Cardiac muscle cell (in vitro differentiated cells and primary cell): ENCODE measurements at places on chromosomes 1 and 21. TPM values are rescaled to one million over a fixed set of nuclear protein-coding genes. Genes with fewer than 3 reads are reported as not detected.

DNA sequence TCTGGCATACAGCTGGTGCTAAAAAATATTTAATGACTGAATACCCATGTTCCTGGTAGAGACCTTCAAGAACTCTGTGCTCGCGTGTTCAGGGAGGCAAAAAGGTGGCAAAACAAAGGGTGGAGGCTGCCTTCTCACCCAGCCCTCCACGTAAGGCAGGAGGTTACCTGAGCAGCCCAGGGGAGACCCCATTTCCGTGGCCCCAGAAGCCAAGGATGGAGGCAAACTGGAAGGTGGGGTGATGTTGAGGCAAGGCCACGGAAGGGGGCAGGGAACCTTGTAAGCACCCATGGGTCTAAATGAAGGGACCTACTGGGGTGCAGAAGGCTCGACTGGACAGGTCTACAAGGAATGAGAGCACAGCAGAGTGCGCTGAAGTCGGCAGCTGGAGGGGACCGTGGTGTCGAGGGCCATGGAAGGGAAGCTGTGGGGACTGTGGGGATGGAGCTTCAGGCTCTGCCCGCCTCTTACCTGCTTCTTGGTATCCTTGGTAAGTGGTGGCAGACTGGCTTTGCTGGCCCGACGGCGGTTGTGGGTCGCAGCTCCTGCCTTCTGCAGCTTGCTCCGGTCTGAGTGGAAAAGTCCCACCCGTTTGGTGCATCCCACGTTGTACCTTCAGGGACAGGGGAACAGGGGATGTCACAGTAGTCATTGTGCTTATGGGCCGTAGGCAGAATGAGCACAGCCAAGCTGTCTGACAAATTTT is 8.9 kb upstream of the A3GALT2 start:
- H3K36me3 ChIP-seq: peaks cover 70% of the 10 kb centered on the region
- no peak for DNase-seq
- H3K4me3 ChIP-seq: no peak overlapping the region
- H3K27ac ChIP-seq: no peak overlapping the region
- no peaks in the 10 kb centered on the region for H3K4me1 ChIP-seq

DNAH14 gene
- 24.6 and 40.8 TPM in 2 replicates for total RNA-seq

- H3K27ac ChIP-seq: peak overlapping the region; percentile 77
- H3K36me3 ChIP-seq: peaks cover 18% of the 10 kb centered on the region
- DNase-seq: peak; percentile 95
Observed at GRCh38 chr1:23403735-23404486, 20.6 kb downstream of the TCEA3 start.

GRCh38 chr1:217137210-217137881 is 414.1 kb upstream of the ESRRG start:
- no peaks in the 10 kb centered on the region for H3K36me3 ChIP-seq
- no peak overlapping the region for H3K27ac ChIP-seq
- DNase-seq: no peak
- H3K4me1 ChIP-seq: peaks cover 33% of the 10 kb centered on the region

DNA sequence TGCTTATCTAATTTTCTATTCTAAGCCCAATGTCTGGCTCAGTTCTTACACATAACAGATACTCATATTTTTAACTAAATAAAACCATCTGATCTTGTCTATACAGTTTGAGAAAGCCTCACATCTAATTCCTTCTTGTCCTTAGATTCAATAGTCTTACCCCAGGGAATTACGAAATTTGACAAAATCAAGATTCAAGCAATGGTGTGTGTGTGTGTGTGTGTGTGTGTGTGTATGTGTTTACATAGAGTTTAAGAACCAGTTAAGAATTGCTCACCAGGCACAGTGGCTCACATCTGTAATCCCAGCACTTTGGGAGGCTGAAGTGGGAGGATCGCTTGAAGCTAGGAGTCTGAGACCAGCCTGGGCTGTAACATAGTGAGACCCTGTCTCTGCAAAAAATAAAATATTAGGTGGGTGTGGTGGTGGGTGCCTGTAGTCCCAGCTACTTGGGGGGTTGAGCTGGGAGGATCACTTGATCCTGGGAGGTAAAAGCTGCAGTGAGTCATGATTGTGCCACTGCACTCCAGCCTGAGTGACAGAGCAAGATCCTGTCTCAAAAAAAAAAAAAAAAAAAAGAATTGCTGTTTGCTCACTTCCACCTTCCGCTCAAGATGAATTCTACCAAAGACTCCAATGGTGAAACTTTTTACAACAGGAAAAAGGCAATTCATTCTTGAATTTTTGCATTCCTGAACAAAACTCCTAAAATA is 6.2 kb downstream of the WDR64 start:
- DNase-seq: no peak
- H3K27ac ChIP-seq: no peak overlapping the region
- H3K27me3 ChIP-seq: no peaks in the 10 kb centered on the region

- no peak overlapping the region for H3K27ac ChIP-seq
- H3K4me1 ChIP-seq: no peaks in the 10 kb centered on the region
- no peaks in the 10 kb centered on the region for H3K36me3 ChIP-seq
- no peak for DNase-seq
- no peaks in the 10 kb centered on the region for H3K27me3 ChIP-seq
- H3K4me3 ChIP-seq: no peak overlapping the region
Observed at GRCh38 chr1:174391716-174392115, 56.0 kb upstream of the GPR52 start.

DNA sequence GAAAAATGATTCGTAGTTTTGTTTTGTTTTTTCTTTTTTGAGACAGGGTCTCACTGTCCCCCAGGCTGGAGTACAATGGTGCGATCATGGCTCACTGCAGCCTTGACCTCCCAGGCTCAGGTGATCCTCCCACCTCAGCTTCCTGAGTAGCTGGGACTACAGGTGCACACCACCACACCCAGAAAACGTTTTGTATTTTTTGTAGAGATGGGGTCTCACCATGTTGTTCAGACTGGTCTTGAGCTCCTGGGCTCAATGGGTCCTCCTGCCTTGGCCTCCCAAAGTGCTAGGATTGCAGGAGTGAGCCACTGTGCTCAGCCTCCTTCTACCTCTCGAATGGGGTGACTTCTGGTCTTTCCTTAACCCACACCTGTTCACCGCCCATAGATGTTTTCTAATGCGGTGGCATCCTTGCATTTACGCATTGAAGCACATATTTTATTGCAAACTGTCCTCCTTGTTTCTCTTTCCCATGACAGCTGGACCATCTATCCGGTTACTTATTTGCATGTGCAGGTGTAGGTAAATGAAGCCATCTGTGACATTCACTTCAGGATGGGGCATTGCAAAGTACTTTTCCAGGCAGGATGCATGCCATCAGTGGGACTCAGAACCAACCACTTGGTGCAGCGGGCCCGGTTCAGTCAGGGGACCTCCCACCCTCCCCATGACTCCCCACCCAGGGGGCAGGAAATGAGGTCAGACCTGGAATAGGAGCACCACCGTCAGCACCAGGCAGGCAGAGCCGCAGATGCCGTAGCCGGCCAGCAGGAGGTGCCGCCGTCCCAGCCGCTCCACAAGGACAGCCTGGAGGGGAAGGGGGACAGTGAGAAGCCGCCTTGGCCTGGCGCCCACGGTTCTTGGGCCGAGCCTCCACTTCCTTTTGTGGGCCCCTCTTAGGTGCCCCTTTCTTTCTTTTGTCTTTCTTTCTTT is 16.5 kb downstream of the SLC2A7 start:
- DNase-seq: peak; percentile 59
- H3K27me3 ChIP-seq: no peaks in the 10 kb centered on the region
- no peak overlapping the region for H3K27ac ChIP-seq
- H3K4me1 ChIP-seq: no peaks in the 10 kb centered on the region
- H3K36me3 ChIP-seq: no peaks in the 10 kb centered on the region

CXADR gene
- total RNA-seq: 49.6 and 56.7 TPM in 2 replicates

DNA sequence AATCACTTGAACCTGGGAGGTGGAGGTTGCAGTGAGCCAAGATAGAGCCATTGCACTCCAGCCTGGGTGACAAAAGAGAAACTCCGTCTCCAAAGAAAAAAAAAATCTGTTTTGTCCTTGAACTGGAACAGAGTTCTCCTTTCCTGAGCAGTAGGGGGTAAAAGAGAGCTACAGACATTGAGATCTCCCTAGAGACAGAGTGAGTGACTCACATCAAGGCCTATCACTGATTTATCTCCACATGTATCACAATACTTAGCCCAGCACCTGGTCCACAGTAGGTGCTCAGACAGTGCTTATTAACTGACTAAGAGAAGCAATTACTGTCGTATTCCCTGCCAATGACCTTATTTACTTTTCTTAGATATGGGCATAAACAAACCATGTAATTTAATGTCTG is 354.1 kb upstream of the C1orf87 start:
- no peak overlapping the region for H3K4me3 ChIP-seq
- H3K27ac ChIP-seq: no peak overlapping the region
- no peaks in the 10 kb centered on the region for H3K36me3 ChIP-seq
- H3K27me3 ChIP-seq: no peaks in the 10 kb centered on the region
- H3K4me1 ChIP-seq: no peaks in the 10 kb centered on the region
- DNase-seq: no peak

DNA sequence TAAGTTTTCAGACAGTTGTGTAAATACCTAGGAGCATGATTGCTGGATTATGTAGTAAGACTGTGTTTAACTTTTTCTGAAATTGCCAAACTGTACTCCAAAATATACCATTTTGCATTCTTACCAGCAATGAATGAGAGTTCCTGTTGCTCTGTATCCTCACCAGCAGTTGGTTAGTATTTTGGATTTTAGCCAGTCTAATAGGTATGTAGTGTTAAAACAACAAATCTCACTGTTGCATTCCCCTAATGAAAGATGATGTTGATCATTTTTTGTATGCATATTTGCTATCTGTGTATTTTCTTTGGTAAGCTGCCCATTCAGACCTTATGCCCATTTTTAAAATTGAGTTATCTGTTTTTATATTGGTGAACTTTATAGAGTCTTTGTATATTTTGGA is 89.9 kb downstream of the RASAL2 start:
- H3K27ac ChIP-seq: no peak overlapping the region
- no peaks in the 10 kb centered on the region for H3K4me1 ChIP-seq
- H3K36me3 ChIP-seq: no peaks in the 10 kb centered on the region
- DNase-seq: no peak

GRCh38 chr1:206794294-206794908 is 22.1 kb upstream of the IL10 start:
- no peaks in the 10 kb centered on the region for H3K36me3 ChIP-seq
- no peak overlapping the region for H3K27ac ChIP-seq
- no peak overlapping the region for H3K4me3 ChIP-seq
- no peaks in the 10 kb centered on the region for H3K4me1 ChIP-seq
- DNase-seq: no peak

- no peaks in the 10 kb centered on the region for H3K4me1 ChIP-seq
- no peaks in the 10 kb centered on the region for H3K27me3 ChIP-seq
- H3K36me3 ChIP-seq: no peaks in the 10 kb centered on the region
Observed at GRCh38 chr1:204506201-204506968, 9.8 kb upstream of the MDM4 start.

GRCh38 chr1:234989019-234989418 is 139.6 kb downstream of the TOMM20 start:
- H3K4me3 ChIP-seq: no peak overlapping the region
- H3K4me1 ChIP-seq: peaks cover 13% of the 10 kb centered on the region
- no peaks in the 10 kb centered on the region for H3K27me3 ChIP-seq
- H3K27ac ChIP-seq: no peak overlapping the region
- DNase-seq: no peak

DNA sequence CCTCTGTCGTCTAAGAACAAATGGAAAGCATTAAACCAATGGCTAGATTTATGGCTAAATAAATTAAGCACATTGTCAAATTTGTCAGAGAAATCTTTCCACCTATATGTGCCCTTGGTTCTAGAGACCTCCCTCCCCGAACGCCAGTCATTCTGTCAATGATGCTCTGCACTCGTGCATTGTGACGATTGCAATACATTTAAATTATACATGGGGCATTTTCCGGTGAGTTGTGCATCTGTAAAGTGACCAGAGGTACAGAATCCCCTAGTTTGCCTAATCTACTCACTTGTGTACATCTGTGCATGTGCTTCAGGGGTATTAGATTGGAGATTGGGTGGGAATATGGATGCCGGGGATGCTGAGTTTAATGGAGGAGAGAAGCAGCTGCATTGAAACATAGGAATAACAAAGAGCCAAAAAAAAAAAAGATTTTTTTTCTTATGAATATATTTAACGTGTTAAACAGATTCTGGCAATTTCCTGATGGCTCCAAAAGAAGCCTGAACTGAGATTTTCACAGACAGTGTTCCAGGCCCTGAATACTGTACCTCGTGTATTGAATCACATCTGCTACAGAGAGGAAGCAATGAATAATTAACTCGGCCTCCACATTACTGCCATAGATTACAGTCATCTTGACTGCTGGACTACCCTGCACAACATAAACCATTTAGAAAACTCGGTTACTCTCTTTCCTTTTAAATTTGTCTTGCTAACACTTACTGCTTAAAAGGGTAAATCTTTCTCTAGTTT is 149.0 kb upstream of the C1orf87 start:
- no peak overlapping the region for H3K27ac ChIP-seq
- H3K27me3 ChIP-seq: no peaks in the 10 kb centered on the region
- no peaks in the 10 kb centered on the region for H3K36me3 ChIP-seq
- no peak overlapping the region for H3K4me3 ChIP-seq
- H3K4me1 ChIP-seq: no peaks in the 10 kb centered on the region

- H3K4me3 ChIP-seq: no peak overlapping the region
- no peaks in the 10 kb centered on the region for H3K4me1 ChIP-seq
- no peaks in the 10 kb centered on the region for H3K27me3 ChIP-seq
- H3K36me3 ChIP-seq: no peaks in the 10 kb centered on the region
- no peak overlapping the region for H3K27ac ChIP-seq
Observed at GRCh38 chr1:232096751-232097150, 470.2 kb downstream of the DISC1 start.

VASH2 gene
- 3.4 and 5.9 TPM in 2 replicates for total RNA-seq

DNA sequence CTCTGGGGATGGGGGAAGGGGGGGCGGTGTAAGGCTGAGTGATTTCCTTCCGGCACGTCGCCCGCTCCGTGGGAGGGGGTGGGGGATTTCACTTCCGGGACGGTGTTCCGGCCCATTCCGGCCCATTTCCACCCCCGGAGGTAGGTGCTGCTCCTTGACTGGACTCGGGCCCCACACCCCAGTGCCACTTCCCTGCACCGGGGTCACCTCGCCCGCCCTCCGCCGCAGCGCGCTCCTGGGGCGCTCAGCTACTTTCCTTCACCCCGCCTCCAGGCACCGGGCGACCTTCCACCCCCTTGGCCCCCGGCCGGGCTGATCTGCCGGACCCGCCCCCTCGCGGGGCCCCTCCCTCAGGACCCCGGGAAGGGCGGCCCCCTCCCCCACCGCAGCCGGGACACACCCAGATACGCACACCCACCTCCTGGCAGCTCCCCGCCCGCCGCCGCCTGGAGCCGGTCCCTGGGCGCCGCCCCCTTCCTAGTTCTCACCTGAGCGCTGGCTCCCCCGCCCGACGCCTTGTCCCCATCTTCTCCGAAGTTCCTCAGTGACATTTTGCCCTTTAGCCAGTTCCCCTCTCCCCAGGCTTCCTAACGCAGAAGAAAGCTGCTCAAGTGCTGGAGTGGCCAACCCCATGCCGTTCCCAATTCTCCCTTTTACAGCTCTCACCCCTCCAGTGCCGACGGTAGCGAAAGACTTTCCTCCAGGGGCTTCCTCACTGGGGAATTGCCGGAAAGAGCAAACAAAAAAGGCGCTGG is at the start of gene ZBTB37:
Gene ZBTB37, plus strand, starts transcription at position 115 of the 755 bp plus-strand sequence. CDS start 1,846 bp downstream, outside the sequence.
- DNase-seq: peak; percentile 93
- H3K4me3 ChIP-seq: peak within 1 kb of the TSS; percentile 55

GRCh38 chr1:227318853-227319607 is 738 bp upstream of the CDC42BPA start:
- H3K36me3 ChIP-seq: no peaks in the 10 kb centered on the region
- peak overlapping the region; percentile 90 for H3K4me3 ChIP-seq
- H3K27me3 ChIP-seq: no peaks in the 10 kb centered on the region
- peak overlapping the region; percentile 85 for H3K27ac ChIP-seq
